ENCODE measurements at places on chromosomes 4 and X. TPM values are rescaled to one million over a fixed set of nuclear protein-coding genes. Genes with fewer than 3 reads are reported as not detected.
A peak's percentile ranks its signal among the peaks of the same experiment; 100 is the strongest.

Gene CTAG2
- not detected for total RNA-seq

Gene IRS4
- not detected for total RNA-seq

Gene BMPR1B
- 3.0 TPM for total RNA-seq

Gene PPP4R3C
- not detected for total RNA-seq

Gene PPARGC1A
- total RNA-seq: 108 TPM

GRCh38 chr4:36286481-36286871, 5.1 kb downstream of the DTHD1 start:
- no peaks in the 10 kb centered on the region for H3K36me3 ChIP-seq
- DNase-seq: no peak
- H3K27me3 ChIP-seq: no peaks in the 10 kb centered on the region
- no peak overlapping the region for H3K27ac ChIP-seq

DNA sequence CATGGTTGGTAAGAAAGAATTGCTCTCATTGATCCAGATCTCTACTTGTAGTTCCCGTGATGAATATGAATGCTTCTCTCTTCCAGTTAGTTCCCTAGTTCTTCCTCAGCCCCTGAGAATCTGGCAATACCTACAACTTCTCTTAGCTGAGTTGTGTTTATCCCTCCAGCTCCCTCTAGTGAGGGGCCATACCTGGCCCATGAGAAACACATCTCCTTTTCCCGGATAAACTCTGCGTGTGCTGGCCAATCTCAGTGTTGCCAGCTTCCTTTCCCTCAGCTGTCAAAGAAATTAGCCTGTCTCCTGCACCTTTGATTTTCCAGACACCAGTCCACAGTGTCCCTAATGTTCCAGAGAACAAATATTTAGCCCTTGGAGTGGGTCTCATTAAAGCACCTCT, 5.7 kb downstream of the CBLL2 start:
- no peaks in the 10 kb centered on the region for H3K4me1 ChIP-seq
- no peak overlapping the region for H3K4me3 ChIP-seq
- no peaks in the 10 kb centered on the region for H3K27me3 ChIP-seq
- no peak for DNase-seq
- H3K36me3 ChIP-seq: no peaks in the 10 kb centered on the region
- H3K27ac ChIP-seq: no peak overlapping the region

GRCh38 chrX:13357925-13358324, 38.1 kb upstream of the ATXN3L start:
- no peaks in the 10 kb centered on the region for H3K27me3 ChIP-seq
- peaks cover 9% of the 10 kb centered on the region for H3K4me1 ChIP-seq
- H3K4me3 ChIP-seq: no peak overlapping the region
- H3K36me3 ChIP-seq: no peaks in the 10 kb centered on the region

DNA sequence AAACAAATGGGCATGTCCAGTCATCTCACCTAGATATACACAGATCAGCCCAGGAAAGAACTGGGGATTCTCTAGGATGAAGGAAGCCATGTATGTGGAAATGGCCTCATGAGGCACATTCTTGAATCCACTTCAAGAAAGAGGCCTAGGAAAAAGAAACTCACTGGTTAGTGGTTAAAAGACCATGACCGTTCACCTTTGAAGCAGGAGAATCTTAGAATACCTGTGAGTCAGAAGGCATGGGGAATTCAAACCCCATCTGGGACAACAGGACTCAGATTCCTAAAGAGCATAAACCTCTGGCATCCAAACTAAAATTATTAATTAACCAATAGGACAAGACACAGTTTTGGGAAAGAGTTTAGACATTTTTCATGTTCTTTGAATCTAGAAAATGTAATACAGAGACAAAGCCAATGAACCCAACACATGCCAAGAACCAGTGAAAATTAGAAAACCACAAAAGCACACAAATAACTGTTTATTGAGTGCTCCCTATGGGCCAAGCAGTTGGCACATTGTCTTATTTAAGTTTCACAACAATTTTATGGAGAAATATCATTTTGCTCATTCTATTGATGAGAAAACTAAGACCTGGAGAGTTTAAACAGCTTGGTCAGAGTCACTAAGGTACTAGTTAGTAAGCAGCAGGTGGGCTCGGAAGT, 97.5 kb downstream of the NPNT start:
- no peak for DNase-seq
- H3K4me1 ChIP-seq: peaks cover 33% of the 10 kb centered on the region

DNA sequence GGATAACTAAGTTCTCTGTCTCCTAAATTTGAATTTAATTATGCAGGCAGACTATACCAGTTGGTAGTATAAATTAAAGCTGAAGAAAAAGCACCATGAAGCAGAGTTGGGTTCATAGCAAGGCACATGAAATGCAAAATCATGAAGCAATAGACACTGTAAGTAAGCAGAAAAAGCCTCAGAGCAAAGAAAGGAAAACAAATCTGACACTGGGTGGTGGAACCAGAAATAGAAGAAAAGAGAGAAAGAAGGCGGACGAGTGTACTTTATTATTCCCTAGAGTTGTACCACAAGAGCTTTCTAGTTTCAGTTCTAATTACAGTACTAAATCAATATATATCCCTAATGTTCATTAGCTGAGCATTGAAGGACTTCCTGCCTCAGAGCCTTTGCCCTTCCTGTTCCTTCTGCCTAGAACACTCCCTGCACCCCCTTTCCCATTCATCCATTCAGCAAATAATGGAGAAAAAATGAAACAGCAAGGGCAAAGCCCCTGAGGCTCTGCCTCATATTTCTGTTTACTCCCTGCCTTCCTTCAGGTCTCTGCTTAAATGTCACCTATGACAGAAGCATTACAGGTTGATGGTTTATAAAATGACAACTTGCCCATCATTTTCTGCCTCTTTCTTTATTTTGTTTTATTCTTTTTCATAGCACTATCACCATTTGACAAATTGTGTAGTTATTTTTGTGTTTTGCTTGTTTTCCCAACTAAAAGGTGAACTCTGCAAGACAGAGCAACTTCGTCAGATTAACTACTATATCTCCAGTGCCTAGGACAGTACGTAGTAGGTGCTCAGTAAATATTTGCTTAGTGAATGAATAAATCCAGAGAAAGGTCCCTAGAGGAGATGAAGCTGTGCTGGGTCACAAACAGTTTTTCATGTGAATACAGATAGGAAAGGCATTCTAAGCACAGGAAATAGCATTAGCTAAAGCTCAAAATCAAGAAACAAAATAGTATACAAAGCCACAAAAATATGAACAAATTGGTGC, 154.0 kb upstream of the RASGEF1B start:
- no peaks in the 10 kb centered on the region for H3K36me3 ChIP-seq
- H3K27ac ChIP-seq: no peak overlapping the region
- no peaks in the 10 kb centered on the region for H3K4me1 ChIP-seq
- no peak overlapping the region for H3K4me3 ChIP-seq

DNA sequence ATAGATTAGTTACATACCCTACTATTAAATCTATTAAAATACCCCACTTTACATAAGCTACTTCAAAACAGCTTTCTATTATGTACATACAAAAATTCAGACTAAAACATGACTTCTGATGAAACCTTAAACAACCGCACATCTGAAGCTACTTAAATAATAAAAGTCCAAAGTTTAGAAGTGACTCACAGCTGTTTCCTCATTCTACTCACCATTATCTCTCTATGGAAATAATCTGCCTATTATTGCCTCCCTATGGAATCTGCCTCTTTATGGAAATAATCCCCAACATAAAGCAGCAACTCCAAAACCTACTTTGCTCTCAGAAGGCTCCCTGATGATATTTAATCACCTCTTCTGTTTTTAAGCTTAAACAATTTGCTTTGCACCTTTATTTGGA, 15.7 kb upstream of the BANK1 start:
- DNase-seq: no peak
- no peaks in the 10 kb centered on the region for H3K4me1 ChIP-seq
- no peak overlapping the region for H3K27ac ChIP-seq
- H3K36me3 ChIP-seq: no peaks in the 10 kb centered on the region
- no peak overlapping the region for H3K4me3 ChIP-seq

GRCh38 chrX:56783996-56784620, 55.1 kb downstream of the NBDY start:
- H3K27ac ChIP-seq: no peak overlapping the region
- H3K27me3 ChIP-seq: no peaks in the 10 kb centered on the region
- no peak for DNase-seq
- H3K4me3 ChIP-seq: no peak overlapping the region
- H3K36me3 ChIP-seq: no peaks in the 10 kb centered on the region

- H3K4me3 ChIP-seq: no peak overlapping the region
- DNase-seq: no peak
- H3K4me1 ChIP-seq: no peaks in the 10 kb centered on the region
- H3K27me3 ChIP-seq: no peaks in the 10 kb centered on the region
- H3K36me3 ChIP-seq: peaks cover 3% of the 10 kb centered on the region
- H3K27ac ChIP-seq: no peak overlapping the region
These were observed 35.9 kb downstream of the GPM6B start for GRCh38 chrX:13780868-13781427.

GRCh38 chrX:139213241-139213709, 317.3 kb upstream of the F9 start:
- H3K4me1 ChIP-seq: no peaks in the 10 kb centered on the region
- H3K36me3 ChIP-seq: no peaks in the 10 kb centered on the region
- H3K27me3 ChIP-seq: peaks cover 1% of the 10 kb centered on the region

DNA sequence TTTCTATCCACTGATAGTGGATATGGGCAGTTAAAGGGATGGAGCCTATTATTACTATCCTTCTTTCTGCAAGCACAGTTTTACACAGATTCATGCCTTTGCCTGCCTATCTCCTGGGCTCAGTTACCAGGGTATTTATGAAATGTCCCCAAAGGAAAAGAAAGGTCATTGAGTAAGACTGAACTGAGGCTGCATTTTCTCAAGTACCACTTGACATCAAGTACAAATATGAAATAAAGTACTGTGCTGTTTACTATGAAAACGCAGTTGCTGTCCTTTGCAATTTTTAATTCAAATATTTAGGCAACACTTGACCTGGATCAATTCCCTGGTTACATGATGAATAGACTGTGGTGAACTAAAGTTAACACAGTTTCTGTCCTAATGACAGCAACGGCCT, 23.5 kb upstream of the SPANXN4 start:
- no peaks in the 10 kb centered on the region for H3K4me1 ChIP-seq
- H3K4me3 ChIP-seq: no peak overlapping the region
- no peak overlapping the region for H3K27ac ChIP-seq

DNA sequence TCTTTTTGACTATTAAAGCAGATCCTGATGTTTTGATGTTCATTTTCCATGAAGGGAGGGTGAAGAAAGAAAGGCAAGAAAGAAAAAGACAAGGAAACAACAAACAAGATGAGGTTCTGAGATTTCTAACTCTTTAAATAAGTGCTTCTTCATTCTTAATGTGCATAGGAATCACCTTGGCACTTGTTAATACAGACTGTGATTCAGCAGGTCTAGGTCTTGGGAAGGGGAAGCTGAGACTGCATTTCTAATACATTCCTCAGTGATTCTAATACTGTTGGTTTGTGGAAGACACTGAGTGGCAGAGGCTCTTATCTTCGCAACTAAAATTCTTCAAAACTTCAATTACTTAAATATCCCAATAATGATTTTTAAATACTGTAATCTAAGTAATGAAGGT, 95.2 kb upstream of the NAP1L5 start:
- H3K4me3 ChIP-seq: no peak overlapping the region
- DNase-seq: no peak
- H3K27ac ChIP-seq: no peak overlapping the region
- no peaks in the 10 kb centered on the region for H3K27me3 ChIP-seq
- peaks cover 16% of the 10 kb centered on the region for H3K4me1 ChIP-seq

DNA sequence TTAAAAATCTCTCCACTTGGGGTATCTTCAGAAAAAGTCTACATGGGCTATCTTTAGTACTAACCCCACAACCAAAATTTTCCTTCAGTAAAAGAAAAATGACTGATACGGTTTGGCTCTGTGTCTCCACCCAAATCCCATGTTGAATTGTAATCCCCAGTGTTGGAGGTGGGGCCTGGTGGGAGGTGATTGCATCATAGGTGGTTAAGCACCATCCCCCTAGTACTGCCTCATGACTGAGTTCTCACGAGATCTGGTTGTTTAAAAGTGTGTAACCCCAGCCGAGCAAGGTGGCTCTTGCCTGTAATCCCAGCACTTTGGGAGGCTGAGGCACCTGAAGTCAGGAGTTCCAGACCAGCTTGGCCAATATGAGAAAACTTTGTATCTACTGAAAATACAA, 66.8 kb downstream of the USP46 start:
- no peak overlapping the region for H3K4me3 ChIP-seq
- DNase-seq: no peak
- H3K4me1 ChIP-seq: peaks cover 42% of the 10 kb centered on the region
- H3K36me3 ChIP-seq: peaks cover 26% of the 10 kb centered on the region
- H3K27me3 ChIP-seq: no peaks in the 10 kb centered on the region

DNA sequence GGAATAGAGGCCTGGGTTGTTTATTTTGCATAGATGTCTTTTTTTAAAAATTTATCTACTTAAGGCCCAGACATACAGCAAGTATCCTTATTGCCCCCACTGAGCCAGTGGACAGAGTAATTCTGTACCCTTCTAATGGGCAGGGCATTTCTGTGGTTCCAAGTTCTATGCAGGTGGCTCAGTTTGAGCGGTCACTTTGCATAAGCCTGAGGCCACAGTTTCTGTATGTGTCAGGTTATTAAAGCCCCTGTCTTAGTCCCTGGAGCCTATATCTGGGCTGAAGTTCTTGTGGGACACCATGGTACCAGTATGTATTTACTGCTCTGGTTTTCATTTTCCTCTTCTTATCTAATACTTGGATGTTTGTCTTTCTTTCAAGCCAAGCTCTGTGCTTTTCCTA, 168.8 kb downstream of the MID1IP1 start:
- H3K27me3 ChIP-seq: no peaks in the 10 kb centered on the region
- H3K4me3 ChIP-seq: no peak overlapping the region
- no peak for DNase-seq

GRCh38 chr4:185207466-185207865, 1.9 kb upstream of the SNX25 start:
- no peak overlapping the region for H3K27ac ChIP-seq
- H3K27me3 ChIP-seq: no peaks in the 10 kb centered on the region
- no peaks in the 10 kb centered on the region for H3K36me3 ChIP-seq
- DNase-seq: no peak

DNA sequence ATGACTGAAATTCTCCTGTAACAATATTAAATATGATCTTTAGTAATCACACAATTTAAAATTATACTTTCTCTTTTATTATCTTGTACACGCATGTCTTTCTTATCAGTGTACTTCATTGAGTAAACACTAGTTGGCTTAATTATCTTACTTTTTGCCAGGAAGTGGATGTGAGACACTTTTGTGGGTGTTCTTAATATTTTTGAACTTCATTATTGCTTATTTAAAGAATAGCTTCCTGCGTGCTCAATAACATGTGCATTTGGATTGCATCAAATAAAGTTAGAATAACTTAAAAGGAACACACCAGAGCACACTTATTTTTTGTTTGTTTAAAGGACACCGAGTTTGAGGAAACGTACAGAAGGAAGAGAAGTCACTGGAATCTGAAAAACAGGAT, 128.5 kb upstream of the VEGFC start:
- DNase-seq: no peak
- H3K27ac ChIP-seq: no peak overlapping the region
- no peak overlapping the region for H3K4me3 ChIP-seq
- H3K27me3 ChIP-seq: no peaks in the 10 kb centered on the region

- no peak overlapping the region for H3K27ac ChIP-seq
- H3K27me3 ChIP-seq: peaks cover 2% of the 10 kb centered on the region
- H3K36me3 ChIP-seq: no peaks in the 10 kb centered on the region
- DNase-seq: no peak
- peak overlapping the region; percentile 37 for H3K4me3 ChIP-seq
- no peaks in the 10 kb centered on the region for H3K4me1 ChIP-seq
These were observed 12.8 kb upstream of the ELOVL6 start for GRCh38 chr4:110211007-110211769.
